KBM-7 (cell line): ENCODE measurements at places on chromosomes 3 and 15.
A peak's percentile ranks its signal among the peaks of the same experiment; 100 is the strongest.

DNA sequence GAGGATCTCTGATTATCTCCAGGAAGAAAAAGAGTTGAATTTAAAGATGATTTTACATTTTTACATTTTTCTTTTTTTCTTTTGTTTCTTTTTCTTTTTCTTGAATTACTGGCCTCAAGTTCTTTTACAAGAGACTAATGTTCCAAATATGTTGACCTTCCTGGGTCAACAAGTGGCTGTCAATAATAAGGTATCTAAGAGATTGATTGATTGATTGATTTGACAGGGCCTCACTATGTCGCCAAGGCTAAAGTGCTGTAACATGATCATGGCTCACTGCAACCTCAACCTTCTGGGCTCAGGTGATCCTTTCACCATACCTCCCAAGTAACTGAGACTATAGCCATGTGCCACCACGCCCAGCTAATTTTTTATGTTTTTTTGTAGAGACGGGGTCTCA is 44.6 kb downstream of the KIF9 start:
- DNase-seq = no peak

- no peak for DNase-seq
Observed at GRCh38 chr3:4019501-4019900, 220.3 kb downstream of the LRRN1 start.

DNA sequence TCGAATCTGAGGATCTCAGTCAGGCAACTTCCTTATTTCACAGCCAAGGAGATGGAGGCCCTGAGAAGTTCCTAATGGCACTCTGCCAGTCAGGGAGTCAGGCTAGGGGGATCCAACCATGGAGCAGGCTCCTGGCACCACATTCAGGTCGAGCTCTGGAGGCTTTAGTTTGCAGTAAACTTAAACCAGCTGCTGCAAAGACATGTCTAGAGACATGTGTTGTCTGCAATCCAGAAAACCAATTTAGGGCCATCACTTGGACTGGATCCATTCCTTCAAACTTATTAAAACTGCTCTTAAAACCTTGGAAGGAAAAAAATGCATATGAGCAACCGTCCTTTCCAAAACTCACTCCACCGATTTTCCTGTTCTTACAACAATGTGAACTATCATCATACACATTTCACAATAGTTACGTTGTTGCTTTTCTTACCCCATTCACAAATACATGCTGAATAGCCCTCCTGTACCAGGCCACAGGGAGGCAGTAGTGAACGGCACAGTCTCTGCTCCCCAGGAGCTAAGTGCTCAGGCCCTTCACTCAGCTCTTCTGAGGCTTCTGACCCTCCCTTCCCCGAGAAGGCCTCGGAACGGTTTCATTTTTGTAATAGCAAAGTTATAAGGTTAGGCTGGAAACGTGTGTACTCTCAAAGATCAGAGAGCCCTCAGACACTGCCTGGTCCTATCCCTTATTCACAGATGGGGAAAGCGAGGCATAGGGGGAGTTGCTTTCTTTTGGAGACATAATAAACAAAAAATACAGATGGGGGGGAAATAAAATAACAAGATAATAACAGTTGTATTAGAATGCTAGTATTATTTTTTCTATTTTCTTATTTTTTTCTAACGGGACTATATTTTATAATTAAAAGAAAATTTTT is 20.1 kb downstream of the RFT1 start:
- DNase-seq = peak; percentile 83

- peak; percentile 3 for DNase-seq
Observed at GRCh38 chr3:29319262-29319661, 38.4 kb downstream of the RBMS3 start.

- DNase-seq = no peak
Observed at GRCh38 chr3:498487-498886, 301.9 kb downstream of the CHL1 start.

- no peak for DNase-seq
Observed at GRCh38 chr3:48694610-48695392, 9.1 kb upstream of the NCKIPSD start.

DNA sequence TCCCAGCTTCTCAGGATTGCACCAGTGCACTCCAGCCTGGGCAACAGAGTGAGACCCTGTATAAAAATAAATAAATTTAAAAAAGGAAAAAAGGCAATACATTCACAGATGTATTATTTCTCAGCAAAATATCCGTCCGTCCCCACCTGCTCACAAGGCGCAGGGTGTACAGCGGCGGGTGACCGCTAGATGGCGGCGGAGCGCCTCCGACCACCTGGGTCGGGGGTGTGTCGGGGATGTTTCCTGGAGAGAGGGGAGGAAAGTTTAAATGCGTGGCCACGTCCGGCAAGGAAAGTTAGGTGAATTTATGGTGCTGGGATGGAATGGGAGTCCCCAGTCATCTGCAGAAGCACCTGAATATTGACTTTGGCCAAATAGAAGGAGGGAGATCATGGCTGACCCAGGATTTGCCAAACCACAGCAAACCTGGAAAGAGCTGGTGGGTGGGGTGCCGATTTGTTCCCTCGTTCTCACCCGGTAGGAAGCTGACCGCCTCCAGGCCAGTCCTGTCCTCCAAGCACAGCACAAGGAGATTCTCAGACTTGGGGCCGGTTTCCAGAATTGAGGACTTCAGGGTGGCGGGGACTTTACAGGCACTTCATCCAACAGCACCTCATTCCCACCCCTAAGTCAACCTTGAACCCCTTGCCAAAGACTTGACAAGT is 88.3 kb downstream of the TMEM266 start:
- peak; percentile 84 for DNase-seq

DNA sequence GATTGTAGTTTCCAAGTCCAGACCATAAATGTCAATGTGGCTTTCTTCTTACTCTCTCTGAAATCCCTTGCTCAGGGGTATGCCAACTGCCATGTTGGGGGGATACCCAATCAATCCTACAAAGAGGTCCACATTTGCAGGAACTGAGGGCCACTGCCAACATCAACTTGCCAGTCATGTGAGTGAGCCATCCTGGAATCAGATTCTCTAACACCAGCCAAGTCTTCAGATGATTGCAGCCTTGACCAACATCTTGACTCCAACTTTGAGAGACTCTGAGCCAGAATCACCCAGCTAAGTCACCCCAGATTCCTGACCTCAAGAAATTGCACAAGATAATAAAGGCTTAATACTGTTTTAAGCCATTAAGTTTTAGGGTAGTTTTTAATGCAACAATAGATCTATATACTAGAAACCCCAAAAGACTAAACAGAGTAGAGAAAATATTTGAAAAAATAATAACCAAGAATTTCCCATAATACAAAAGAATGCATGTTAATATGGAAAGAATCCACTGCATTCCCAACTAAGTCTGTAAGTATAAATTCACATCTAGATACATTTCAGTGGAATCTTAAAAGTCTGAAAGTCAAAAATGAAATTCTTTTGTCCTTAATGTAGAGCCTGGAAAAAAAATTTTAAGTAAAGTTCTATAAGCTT is 22.4 kb downstream of the ISG20 start:
- no peak for DNase-seq

- no peak for DNase-seq
Observed at GRCh38 chr3:46677411-46677726, 16.1 kb downstream of the ALS2CL start.

DNA sequence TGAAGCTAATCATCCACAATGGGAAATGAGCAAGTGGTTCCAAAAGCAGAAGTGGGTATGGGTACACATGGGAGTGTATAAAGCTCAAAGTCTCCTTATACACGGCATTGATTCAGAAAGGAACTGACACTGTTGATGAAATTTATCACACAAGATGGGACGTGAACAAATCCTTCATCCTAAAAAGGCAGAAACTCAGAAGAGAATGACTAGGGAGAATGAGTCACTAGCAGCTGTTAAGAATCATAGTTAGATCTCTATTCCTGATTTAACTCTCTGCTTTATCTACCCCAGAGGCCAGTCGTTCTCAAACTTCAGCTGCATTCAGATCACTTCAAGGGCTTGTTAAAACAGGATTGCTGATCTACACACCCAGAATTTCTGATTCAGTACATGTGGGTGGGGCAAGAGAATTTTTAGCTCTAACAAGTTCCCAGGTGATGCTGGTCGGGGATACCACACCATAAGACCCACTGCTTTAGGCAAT is 97.7 kb upstream of the PHLDB2 start:
- DNase-seq = no peak

- DNase-seq = peak; percentile 18
Observed at GRCh38 chr3:192825657-192826200, 91.9 kb downstream of the MB21D2 start.

DNA sequence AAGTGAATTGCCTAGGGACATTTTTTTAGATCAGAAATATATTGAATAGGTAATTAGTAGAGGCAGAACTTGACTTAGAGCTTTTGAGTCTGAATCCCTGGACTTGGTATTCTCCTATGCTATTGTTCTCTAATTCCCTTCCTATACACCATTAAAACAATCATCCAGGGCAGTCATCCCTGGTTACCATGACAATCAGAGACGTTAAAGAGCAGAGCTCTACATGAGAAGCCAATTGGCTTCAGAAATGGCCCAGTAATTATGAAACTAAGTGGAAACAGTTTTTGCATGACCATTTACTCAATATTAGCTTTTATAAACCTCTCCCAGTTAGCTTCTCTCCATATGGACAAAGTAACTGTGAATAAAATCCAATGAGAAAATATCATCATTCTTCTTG is 182.1 kb upstream of the TP63 start:
- no peak for DNase-seq

GRCh38 chr15:75460646-75461045 is 9.2 kb upstream of the SIN3A start:
- no peak for DNase-seq

DNA sequence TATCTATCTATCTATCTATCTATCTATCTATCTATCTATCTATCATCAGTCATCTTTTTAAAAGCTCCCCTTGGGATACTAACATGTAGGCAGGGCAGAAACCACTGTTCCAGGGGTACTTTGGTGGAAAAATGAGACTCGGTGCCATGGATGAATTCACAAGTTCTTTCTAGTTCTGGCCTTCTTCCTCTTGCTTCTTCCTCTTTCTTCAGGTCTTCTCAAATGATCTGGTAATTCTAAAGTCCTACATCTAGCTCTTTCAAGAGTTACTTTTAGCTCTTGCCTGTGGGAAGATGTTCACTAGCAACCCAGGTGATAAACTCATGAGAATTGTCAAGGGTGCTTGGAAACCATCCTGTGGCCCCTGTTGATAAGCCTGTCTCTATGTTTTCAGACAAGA is 168.5 kb upstream of the TBC1D5 start:
- DNase-seq = peak; percentile 49

- no peak for DNase-seq
Observed at GRCh38 chr3:124315215-124316033, 323.5 kb upstream of the ROPN1 start.

GRCh38 chr15:73161546-73161945 is 109.3 kb downstream of the NEO1 start:
- DNase-seq = no peak

- no peak for DNase-seq
Observed at GRCh38 chr15:31964586-31965307, 65.6 kb upstream of the CHRNA7 start.

GRCh38 chr3:134711284-134711683 is 60.5 kb upstream of the KY start:
- DNase-seq = no peak

DNA sequence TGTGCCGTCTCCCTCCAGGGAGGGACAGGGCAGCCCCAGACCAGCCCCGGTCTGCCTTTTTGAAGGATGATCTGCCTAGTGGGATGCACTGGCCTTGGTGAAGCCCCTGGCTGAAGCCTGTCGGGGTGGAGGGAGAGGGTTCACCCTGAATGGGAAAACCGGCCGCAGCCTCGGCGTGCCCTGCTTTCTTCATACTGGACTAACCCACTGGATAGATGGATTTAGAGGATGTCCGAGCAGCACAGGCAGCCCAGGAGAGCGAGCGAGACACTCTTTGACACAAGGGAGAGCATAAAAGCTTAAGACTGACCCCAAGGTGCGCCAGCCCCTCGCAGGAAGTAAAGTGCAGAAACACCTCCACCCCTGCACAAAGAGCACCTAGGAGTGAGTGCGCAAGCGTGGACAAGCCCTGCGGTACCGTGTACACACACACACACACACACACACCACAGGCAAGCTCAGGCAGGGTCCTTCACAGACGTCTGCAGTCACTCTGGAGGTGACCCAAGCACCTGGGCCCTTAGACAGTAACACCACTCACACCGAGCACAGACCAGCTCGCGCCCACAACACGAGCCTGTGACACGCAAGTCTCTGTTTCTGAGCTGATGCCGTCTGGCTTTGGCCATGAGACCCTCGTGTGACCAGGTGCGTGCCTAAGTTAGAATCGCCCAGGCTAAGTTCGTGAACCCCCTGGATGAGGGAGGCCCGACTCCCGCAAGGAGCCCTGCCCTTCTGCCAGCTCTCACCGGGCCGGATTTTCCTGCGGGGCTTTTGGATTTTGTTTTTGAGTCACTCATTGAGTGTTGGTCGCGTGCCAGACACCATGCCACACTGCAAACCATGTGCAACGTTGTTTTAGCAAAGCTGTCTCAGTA is 11.3 kb downstream of the SEMA4B start:
- no peak for DNase-seq
